CD4-positive, alpha-beta T cell treated with Interleukin-4 for 1 hour (primary cell): ENCODE measurements at places on chromosomes 5 and 9.

GRCh38 chr9:131395157-131396098 lies 1.5 kb downstream of the PRRC2B start:
- peak; percentile 83 for DNase-seq

DNA sequence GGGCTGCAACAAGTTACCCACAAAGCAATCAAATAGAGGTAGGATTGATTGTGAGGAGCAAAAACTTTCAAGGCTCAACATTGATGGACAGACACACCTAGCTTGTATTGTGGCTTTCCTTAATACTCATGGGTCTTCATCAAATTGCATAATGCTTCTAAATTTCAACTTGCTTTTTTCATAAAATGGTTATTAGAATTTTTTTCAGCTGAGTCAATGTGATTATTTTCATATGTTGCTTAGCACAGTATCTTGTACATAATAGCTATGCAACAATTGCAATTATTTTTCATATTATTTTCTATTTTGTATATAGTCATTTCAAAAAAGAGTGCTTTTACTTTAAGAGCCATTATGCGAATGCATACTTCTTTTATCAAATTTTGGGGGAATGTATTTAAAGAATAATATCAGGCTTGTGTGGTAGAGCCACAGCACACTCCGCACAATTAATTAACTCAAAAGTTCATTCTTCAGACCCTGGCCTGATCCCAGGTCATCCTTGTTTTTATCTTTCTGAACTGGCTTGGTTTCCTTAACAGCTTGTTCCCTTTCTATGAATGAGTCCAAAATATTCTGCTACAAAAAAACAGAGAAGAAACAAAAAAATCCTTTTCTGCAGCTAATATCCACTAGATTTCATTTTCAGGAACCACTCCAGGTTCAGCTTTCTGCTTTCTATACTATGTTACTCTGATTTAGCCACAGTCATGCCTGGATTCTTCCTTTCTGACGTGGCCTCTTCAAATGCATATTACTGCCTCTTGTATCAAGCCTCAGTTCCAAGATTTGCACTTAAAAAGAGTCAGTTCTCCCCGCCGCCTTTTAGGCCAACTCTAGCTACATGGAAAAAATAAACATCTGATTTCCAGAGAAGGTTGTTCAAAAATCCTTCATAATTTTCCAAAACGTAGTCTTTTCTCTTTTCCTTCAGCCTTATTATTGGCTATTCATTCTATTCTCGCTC lies 45.3 kb upstream of the CDH9 start:
- DNase-seq = no peak

- DNase-seq = no peak
These were observed 380.1 kb upstream of the PRR16 start for GRCh38 chr5:120083851-120084542.

GRCh38 chr9:137757139-137757538 lies 120.4 kb upstream of the CACNA1B start:
- DNase-seq = no peak

- DNase-seq = no peak
These were observed 225.1 kb downstream of the ARRDC3 start for GRCh38 chr5:91158011-91158410.

GRCh38 chr5:56693220-56693579 lies 122.1 kb upstream of the MAP3K1 start:
- no peak for DNase-seq

- no peak for DNase-seq
These were observed 33.0 kb downstream of the LMNB1 start for GRCh38 chr5:126809916-126810315.

- DNase-seq = no peak
These were observed 51.1 kb downstream of the FNIP1 start for GRCh38 chr5:131745703-131746102.

GRCh38 chr5:110070836-110071235 lies 381.1 kb downstream of the MAN2A1 start:
- DNase-seq = no peak

GRCh38 chr5:58268268-58268667 lies 191.6 kb downstream of the PLK2 start:
- no peak for DNase-seq

DNA sequence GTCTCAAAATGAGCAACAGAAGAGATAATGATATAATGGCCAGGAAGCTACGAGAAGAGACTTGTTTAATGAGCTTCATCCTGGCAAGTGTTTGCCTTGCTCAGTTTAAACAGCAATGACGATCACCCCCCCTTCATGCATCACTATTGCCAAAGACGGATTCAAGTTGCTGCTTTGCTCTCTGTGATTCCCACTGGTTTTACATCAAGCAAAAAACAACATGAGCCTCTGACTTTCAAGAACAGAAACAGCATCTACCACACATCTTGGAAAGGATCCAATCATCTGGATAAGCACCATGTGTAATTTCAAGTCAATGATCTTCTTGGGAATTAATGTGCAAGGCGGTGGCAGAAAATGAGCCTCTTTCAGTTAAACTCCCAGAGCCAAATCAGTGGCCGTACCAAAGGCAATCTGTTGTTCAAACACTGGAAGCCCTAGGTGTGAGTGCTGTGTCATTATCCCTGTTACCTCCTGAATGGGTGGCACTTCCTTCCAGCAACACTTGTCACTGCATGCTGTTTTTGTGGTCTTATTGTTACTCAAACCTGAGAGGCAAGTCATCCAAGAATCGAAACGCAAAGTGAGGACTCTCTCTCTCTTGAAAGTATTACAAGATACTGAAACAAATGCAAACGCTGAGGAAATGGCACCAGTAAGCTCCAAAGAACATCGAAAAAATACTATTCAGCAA lies 72.8 kb downstream of the MED27 start:
- DNase-seq = no peak

DNA sequence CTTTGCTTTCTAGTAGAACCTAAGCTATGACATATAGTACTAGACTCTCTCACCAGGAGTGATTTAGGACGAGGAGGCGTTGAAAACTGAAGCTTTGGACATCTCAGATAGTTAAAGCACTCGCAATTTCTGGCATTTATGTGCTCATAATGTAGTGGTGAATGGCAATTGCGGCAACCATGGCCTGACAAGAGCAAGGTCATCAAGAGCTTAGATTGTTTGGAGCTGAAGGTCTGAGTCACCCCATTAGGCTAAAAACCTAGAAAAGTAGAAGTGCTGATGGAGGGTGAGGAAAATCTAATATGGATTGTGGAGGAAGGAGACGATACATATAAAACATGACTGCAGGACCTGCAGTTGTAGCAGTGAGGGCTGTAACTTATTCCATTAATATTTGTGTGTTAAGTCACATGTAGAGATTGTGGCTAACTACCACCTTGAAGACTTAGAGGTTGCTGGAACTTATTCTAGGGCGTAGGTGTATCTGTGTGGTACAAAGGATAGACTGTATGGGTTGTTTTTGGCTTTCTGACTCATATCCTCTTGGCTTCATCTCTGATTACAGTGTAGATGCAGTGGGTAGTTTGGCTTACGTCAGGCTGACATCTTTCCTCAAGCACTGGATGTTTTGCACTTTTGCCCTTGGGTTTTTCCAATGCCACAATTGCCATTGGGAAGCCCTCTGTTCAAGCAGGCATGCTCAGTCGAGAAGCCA lies 138.9 kb upstream of the CDKN2B start:
- peak; percentile 27 for DNase-seq

GRCh38 chr5:39176759-39177630 lies 42.4 kb downstream of the FYB1 start:
- no peak for DNase-seq

- DNase-seq = no peak
These were observed 3.6 kb downstream of the B4GALT1 start for GRCh38 chr9:33163433-33164137.

GRCh38 chr5:122713041-122713440 lies 61.8 kb upstream of the SNX2 start:
- no peak for DNase-seq

- DNase-seq = no peak
These were observed 102.5 kb upstream of the TXNDC8 start for GRCh38 chr9:110440172-110440571.

GRCh38 chr5:37773809-37774208 lies 66.0 kb downstream of the GDNF start:
- DNase-seq = no peak

GRCh38 chr5:54608423-54609085 lies 91.0 kb downstream of the SNX18 start:
- no peak for DNase-seq

DNA sequence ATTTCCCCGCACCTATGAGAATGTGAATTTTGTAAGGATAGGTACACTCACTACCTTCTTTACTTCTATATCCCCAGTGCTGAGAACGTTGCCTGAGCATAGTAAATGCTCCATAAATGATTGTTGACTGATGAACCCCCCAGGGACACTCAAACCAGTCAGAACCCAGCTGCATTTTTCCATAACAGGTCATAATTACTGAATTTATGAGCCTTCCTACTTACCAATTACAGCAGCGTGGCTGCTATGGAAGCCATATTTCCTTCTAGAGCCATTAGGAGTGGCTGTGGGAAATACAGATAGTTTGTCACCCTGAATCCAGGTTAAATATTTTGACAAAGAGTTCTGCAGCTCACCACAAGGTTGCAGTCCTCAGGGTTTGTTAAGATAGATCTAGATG lies 135.0 kb downstream of the TAF11L14 start:
- DNase-seq = no peak

DNA sequence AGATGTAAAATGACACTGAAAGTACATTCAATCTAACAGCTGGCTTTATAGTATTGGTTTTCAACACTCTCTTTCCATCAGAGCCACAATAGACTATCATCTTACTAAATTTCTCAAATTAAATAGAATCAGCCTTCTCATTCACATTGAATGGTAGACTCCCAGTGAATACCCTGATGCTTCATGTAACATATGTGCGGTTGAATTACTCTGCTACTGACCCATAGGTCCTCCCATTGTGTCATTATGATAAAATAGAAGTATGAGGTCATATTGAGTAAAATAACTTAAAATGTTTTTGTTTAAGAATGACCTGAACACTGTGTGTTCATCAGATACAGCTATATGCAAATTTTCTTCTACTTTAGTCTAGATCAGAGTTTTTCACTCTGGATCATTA lies 75.9 kb upstream of the ADAMTSL1 start:
- DNase-seq = no peak

DNA sequence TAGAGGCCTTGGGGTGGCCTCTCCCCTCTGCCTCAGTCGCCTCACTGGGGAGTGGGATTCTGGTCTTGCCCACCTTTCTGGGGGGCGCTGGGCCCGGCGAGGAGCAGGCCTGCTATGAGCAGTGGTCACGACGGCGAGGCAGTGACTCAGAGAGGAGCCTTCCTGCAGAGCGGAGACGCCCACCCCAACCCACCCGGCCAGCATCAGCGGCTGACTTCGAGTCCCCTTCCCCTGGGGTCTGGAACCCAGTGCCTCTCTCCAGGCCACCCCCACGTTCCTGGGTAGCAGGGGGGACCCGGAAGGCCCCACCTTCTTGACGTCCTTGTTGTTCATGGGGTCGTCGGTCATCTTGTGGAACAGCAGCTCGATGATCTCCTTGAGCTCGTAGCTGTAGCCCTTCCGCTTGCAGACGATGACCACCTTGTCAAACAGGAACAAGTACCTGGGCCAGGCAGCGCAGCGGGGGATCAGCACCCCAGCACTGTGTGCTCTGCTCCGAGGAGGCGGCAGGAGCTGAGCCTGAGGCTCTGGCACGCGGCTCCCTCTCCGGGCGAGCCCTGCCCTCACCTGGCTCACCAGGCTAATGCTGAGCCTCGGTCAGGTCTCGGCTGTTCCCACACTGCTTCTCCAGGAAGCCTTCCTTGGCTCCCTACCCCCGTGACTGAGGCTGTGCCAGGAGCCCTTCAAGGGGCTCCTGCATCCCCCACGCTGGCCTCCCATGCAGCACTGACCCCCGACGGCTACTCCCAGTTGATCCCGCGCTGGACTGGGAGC lies 50.1 kb upstream of the SARDH start:
- no peak for DNase-seq

DNA sequence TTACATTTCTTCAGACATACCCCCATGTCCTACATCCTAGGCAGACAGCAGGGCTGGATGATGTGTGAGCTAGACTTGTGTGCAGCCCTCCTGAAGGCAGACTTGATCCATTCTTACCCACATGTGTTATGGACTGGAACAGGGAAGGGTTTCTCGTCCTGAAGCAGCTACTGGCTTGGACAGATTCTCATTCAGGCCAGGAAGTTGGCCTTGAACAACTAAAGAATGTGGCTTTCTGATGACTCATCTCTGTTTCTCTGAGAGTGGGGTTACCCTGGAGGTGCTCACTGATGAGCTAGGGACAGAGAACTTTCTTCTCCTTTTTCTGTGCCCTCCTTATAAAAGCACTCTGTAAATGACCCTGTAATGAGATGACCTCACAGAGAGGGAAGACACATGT lies 246.5 kb downstream of the PCSK5 start:
- no peak for DNase-seq

- DNase-seq = no peak
These were observed 140.4 kb upstream of the KLF9 start for GRCh38 chr9:70554881-70555280.

- DNase-seq = no peak
These were observed 88.6 kb downstream of the KCNN2 start for GRCh38 chr5:114450437-114450836.
